ENCODE measurements at places on chromosomes 13 and 19. TPM values are rescaled to one million over a fixed set of nuclear protein-coding genes. Genes with fewer than 3 reads are reported as not detected.

DNA sequence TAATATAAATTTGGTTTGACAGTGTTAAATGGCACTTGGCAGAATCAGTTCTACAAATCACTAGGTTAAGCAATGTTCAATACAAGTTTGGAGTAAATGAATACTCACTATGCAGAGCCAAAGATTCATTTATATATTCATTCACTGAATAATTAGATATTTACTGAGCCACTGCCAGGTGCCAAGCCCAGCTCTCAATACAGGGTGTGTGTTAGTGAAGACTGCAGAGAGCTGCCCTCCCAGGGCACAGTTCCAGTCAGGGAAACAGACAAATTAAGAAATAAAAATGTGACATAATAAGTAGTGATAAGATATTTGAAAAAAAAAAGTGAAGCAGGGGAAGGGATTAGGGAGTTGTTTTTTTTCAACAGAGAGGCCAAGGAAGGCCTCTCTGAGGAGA, 411.7 kb downstream of the KCNRG start:
- no peak overlapping the region for H3K27ac ChIP-seq
- no peak for DNase-seq
- H3K4me1 ChIP-seq: peaks cover 6% of the 10 kb centered on the region
- no peak overlapping the region for H3K4me3 ChIP-seq

GRCh38 chr13:51595416-51595815, 11.2 kb downstream of the WDFY2 start:
- H3K4me3 ChIP-seq: no peak overlapping the region
- peaks cover 5% of the 10 kb centered on the region for H3K36me3 ChIP-seq
- no peaks in the 10 kb centered on the region for H3K27me3 ChIP-seq
- peaks cover 24% of the 10 kb centered on the region for H3K4me1 ChIP-seq

DNA sequence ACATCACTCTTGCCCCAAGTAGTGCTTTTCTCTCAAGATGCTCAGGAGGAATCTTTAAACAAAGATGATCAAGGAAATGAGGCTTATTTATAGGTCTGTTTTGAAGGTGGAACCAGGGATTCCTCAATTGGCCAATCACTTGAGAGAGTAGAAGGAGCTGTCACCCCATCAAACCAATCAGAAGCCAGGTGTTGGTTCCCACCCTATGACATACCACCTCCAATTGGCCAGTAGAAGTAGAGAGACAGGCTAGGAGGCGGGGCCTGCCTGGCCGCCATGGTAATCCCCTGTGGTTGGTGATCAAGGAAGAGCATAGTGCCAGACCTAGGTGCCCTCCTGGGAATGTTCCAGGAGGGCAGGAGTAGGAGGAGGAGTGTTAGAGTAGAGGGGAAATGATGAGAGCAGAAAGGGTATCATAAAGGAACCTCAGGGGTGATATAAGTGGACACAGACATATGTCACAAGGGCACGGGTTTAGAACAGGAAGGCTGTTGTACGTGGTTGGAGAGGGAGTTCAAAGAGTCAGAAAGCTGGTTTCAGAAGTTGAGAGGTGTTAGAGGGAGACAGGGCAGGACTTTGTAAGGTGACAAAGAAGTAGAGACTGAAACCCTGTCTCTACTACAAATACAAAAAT, 10.5 kb downstream of the PMIS2 start:
- no peak for DNase-seq
- no peak overlapping the region for H3K27ac ChIP-seq
- no peaks in the 10 kb centered on the region for H3K4me1 ChIP-seq

ACOD1 gene
- not detected for total RNA-seq

- DNase-seq: no peak
- no peak overlapping the region for H3K27ac ChIP-seq
- no peaks in the 10 kb centered on the region for H3K27me3 ChIP-seq
- no peaks in the 10 kb centered on the region for H3K36me3 ChIP-seq
- H3K4me1 ChIP-seq: no peaks in the 10 kb centered on the region
Observed at GRCh38 chr13:103466761-103467160, 400.5 kb upstream of the SLC10A2 start.

DNA sequence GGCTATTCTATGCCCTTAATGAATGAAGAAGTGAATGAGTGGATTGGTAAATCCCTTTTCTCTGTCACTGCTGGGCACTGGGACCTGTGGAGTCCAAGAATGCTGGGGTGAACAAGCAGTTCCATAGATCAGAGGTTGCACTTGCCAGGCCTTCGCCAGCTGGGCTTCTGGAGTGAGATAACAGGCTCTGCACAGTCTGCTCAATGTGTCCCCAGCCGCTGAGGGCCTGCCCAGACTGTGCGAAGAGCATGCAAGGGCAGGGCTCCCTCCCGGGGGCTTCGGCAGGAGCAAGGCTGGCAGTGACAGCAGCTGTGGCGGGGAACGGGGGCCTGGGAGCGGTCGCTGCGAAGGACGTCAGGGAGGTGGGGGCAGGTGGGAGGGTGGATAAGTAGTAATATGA, 51.3 kb downstream of the ZNF536 start:
- H3K4me3 ChIP-seq: no peak overlapping the region
- no peak for DNase-seq
- H3K27me3 ChIP-seq: no peaks in the 10 kb centered on the region
- H3K4me1 ChIP-seq: no peaks in the 10 kb centered on the region
- no peak overlapping the region for H3K27ac ChIP-seq

DNA sequence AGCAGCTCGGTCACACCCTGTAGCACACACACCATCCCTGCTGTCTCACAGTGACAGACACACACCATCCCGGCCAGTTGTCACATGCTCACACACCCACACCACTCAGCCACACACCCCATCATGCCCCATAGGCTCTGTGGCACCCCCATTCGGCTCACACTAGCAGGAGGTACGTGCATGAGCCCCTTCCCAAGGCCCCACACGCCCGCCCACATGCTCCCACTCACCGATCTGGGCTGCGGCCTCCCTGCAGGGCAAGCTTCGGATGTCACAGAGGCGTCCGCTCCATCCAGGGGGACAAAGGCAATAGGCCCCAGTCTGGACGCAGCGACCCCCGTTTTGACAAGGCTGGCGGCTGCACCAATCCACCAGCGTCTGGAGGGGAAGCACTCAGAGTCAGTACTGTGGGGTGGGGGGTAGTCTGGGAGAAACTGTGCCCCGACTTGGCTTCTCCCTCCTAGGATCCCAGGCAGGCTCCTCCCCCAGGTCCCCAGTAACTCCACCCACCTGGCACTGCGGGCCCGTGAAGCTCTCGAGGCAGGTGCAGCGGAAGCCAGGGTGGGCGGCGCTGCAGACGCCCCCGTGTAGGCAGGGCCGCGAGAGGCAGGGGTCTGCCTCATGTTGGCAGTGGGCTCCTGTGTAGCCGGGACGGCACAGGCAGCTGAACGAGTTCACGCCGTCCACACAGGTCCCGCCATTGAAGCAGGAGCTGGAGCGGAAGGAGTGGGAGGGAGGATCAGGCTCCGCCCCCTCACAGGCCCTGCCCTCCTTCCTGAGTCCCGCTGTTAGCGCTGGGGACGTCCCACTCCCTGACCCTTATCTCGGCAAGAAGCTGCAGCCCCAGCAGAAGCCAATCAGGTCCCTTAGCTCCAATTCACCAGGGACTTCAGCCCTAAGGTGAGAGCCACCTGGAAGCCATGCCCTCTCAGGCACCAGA, 20.1 kb downstream of the NOTCH3 start:
- H3K4me1 ChIP-seq: peaks cover 4% of the 10 kb centered on the region

JAK3 gene
- 143 TPM for total RNA-seq

PSG7 gene
- not detected for total RNA-seq

DNA sequence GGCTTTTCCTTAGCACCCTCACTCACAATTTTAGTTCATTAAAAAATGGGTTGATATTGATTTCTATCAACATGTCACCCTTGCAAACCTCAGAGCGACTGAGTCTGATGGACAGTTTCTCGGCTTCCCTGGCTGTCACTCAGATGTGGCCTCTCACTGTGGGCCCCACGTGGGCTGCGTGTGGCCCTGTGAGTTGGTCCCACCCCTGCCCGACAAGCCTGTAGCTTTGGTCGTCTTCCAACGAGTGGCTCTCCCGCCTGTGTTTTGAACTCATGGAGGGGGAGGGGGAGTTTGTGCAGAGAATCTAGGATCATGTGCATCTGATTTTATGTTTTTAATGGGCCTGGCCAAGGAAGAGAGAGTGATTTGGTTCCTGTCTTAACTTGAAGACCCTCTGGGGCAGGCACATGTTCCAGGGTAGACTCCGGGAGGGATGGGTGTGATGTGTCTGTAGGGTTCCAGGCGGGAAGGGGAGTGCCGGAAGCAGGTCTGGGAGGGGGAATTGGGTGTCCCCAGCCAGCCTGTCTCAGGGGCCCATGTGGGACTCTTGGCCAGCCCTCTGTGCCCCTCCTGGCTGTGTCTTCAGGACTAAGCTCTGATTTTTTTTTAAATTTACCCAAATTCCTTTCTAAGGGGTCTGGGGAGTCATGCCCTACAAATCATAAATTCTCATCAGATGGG, 18.9 kb downstream of the ATP11A start:
- no peak overlapping the region for H3K27ac ChIP-seq
- no peak overlapping the region for H3K4me3 ChIP-seq
- no peaks in the 10 kb centered on the region for H3K36me3 ChIP-seq
- H3K27me3 ChIP-seq: no peaks in the 10 kb centered on the region

AP1M2 gene
- not detected for total RNA-seq

GRCh38 chr19:679418-680286, 3.5 kb downstream of the FSTL3 start:
- H3K4me1 ChIP-seq: peaks cover 26% of the 10 kb centered on the region
- no peak overlapping the region for H3K27ac ChIP-seq
- H3K27me3 ChIP-seq: peaks cover 28% of the 10 kb centered on the region

- H3K27ac ChIP-seq: no peak overlapping the region
- no peaks in the 10 kb centered on the region for H3K36me3 ChIP-seq
- no peak overlapping the region for H3K4me3 ChIP-seq
- H3K27me3 ChIP-seq: no peaks in the 10 kb centered on the region
Observed at GRCh38 chr19:20969498-20969897, 46.4 kb downstream of the ZNF85 start.

DNA sequence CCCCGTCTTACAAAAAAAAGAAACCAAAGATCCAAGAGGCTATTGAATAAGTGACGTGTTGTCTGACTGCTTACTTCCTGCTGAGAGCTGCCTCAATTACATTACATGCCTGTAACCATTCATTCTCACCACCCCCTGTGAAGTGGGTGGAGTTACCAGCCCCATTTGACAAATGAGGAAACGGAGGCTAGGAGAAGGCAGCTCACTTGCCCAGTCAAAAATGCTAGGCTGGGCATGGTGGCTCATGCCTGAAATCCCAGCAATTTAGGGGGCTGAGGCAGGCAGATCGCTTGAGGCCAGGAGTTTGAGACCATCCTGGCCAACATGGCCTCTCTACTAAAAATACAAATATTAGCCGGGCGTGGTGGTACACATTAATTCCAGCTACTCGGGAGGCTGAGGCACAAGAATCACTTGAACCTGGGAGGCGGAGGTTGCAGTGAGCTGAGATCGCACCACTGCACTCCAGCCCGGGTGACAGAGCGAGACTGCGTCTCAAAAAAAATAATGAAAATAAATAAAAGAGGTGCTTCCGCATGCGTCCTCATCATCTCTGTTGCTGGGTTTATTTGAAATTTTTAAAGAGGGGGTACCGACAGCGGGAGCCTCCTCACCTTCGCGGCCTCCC, 499 bp downstream of the LSM7 start:
- H3K27ac ChIP-seq: peak overlapping the region; percentile 71
- no peaks in the 10 kb centered on the region for H3K27me3 ChIP-seq
- peak; percentile 80 for DNase-seq
- peak overlapping the region; percentile 66 for H3K4me3 ChIP-seq
- no peaks in the 10 kb centered on the region for H3K36me3 ChIP-seq
- H3K4me1 ChIP-seq: peaks cover 75% of the 10 kb centered on the region

- no peak overlapping the region for H3K4me3 ChIP-seq
- no peaks in the 10 kb centered on the region for H3K27me3 ChIP-seq
- H3K36me3 ChIP-seq: no peaks in the 10 kb centered on the region
- DNase-seq: no peak
Observed at GRCh38 chr13:83547043-83547442, 335.2 kb downstream of the SLITRK1 start.

DNA sequence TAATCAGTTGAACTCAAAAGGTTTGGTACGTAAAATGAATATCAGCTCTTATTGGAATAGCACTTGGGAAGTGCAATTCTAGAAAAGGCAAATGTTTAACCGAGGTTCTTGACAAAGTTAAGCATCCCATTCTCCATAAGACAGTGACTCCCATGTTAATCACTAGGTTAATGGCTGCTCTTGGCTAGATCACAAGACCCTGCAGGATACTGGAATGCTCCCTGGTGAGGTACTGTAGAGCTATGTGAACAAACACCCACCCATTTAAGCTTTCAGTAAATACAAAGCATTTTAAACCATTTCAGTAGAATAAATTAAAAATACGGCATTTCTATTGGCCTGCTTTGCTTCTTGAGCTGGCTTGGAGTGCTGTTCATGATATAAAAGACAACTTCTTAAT, 56.5 kb downstream of the TDRD3 start:
- no peak overlapping the region for H3K27ac ChIP-seq
- no peaks in the 10 kb centered on the region for H3K4me1 ChIP-seq
- no peaks in the 10 kb centered on the region for H3K27me3 ChIP-seq
- H3K36me3 ChIP-seq: peaks cover 5% of the 10 kb centered on the region
- DNase-seq: no peak

PLIN3 gene
- total RNA-seq: 34.3 TPM

GRCh38 chr19:43699506-43700394, 16.1 kb upstream of the IRGC start:
- H3K27me3 ChIP-seq: no peaks in the 10 kb centered on the region
- DNase-seq: peak; percentile 29
- no peak overlapping the region for H3K27ac ChIP-seq
- peaks cover 26% of the 10 kb centered on the region for H3K4me1 ChIP-seq

CYP4F2 gene
- not detected for total RNA-seq

NDUFB7 gene
- 72.4 TPM for total RNA-seq

ZNF17 gene
- 30.7 TPM for total RNA-seq

- peaks cover 64% of the 10 kb centered on the region for H3K36me3 ChIP-seq
- H3K4me1 ChIP-seq: no peaks in the 10 kb centered on the region
- no peak for DNase-seq
- H3K27me3 ChIP-seq: no peaks in the 10 kb centered on the region
Observed at GRCh38 chr19:2762783-2763496, 20.1 kb downstream of the SGTA start.

FXYD1 gene
- total RNA-seq: 4.7 TPM

DNA sequence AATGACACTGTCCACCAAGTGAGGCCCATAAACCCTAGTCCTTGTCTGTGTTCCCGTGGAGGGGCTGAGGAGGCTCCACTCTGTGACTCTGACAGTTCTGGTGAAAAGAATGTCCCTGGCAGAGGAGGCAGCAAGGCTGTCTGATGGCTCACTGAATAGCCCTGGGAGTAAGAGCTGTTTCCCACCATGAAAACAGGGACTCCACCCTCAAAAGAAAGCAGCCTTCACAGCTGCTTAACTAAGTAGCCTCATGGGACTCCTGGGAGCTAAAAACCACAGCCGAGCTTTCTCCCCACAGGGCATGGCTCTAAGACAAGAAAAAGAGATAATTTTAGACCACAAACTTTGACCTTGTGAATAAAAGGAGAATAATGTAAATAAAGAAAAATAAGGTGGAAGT, 135.1 kb upstream of the FRY start:
- no peak overlapping the region for H3K4me3 ChIP-seq
- DNase-seq: no peak
- H3K4me1 ChIP-seq: peaks cover 23% of the 10 kb centered on the region
- H3K36me3 ChIP-seq: no peaks in the 10 kb centered on the region
- no peaks in the 10 kb centered on the region for H3K27me3 ChIP-seq

- H3K4me1 ChIP-seq: peaks cover 8% of the 10 kb centered on the region
- DNase-seq: no peak
- no peaks in the 10 kb centered on the region for H3K36me3 ChIP-seq
- no peak overlapping the region for H3K4me3 ChIP-seq
- H3K27me3 ChIP-seq: peaks cover 4% of the 10 kb centered on the region
Observed at GRCh38 chr13:21481359-21481758, 22.3 kb upstream of the ZDHHC20 start.
